Cardiac septum (tissue), 1 donor: ENCODE measurements at places on chromosomes 13 and 19.

DNA sequence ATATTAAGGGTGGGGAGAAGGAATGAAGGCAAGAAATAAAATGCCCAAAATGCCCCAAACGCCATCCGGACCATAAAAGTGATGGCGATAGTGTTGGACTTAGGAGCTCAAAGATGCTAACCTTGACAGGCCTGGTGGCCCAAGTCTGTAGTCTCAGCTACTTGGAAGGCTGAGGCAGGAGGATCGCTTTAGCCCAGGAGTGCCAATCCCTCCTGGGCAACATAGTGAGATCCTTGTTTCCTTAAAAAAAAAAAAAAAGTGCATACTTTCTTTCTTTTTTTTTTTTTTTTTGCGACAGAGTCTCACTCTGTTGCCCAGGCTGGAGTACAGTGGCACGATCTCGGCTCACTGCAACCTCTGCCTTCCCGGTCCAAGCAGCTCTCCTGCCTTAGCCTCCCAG lies 32.0 kb upstream of the MRI1 start:
- no peak for DNase-seq

DNA sequence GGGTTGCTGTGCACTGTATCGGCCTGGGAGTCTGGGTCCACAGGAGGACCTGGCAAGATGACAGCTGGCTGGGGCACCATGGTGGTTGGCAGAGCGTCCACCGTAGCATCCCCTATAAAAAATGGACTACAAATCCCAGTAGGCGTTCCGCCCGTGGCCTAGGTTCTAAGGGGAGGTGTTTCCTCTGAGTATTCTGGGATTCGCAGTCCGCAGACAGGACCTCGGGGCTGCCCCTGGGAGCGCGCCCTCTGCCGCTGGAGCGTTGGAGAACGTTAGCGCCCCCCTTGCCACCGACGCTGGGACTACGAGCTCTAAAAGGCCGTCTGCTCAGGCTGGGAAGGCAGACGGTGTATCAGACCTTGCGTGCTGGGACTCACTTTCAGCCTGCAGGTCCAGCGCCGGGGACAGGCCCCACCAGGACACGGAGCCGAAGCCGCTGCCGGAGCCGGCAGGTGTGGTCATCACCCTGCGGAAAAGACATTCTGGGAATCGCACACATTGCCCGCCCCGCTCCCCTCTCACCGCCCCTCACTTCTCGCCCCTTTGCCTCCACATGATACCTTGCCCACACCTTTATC lies 372 bp downstream of the DNAAF3 start:
- no peak for DNase-seq

DNA sequence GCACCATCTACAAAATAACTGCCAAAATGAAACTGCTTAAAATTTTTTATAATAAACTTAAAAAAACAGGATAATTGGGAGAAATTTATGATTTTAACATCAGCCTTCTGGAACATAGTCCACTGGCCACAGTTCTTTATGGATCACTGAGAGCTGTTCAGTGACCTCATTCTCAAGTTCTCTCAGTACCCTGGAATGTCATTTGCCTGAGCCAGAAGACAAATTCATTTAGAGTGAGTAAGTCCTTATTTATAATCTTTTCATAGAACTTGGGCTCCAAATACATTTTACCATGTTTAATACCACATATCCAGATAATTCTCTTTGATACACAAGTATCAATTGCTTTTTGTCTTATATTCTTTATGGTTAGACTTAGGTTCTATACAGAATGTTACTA lies 87.6 kb downstream of the CAB39L start:
- no peak for DNase-seq

DNA sequence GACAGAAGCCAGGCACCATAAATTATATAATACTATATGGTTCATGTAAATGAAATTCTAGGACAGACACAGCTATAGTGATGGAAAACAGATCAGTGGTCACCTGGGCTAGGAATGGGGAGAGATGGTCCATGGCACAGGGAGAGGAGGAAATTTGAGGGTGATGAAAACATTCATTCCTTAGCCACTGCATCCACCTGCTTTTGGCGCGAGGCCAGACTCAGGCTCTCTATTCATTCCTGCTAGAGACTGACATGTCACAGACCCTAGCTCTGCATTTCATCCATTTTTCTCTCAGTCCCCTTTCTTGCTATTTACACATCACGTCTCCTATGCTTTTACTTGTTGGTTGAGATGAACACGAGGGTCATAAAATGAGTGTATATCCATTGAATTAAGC lies 628.3 kb upstream of the SLC10A2 start:
- no peak for DNase-seq

GRCh38 chr13:20442375-20442774 lies 83.3 kb downstream of the CRYL1 start:
- DNase-seq: no peak

GRCh38 chr13:75789451-75790197 lies 153.5 kb downstream of the LMO7 start:
- no peak for DNase-seq
